Nephron progenitor cell (in vitro differentiated cells): ENCODE measurements at places on chromosomes 12 and 14.

DNA sequence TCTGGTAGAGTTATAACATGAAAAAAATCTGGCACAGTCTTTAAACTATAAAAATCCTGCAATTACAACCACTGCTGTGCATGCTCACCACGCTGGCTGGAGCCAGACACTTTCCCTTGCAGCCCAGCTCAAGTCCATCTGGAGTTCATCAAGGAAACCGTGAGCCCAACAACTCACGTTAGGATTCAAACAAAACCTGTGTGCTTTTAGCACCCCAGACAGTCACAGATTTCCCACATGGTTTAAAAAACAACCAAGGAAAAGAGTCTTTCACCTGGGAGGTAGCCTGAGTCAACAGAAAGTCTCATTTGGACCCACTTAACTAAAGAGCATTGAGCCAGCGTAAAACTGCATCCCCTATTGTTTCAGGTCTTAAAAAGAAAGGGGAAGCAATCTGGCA lies 4.7 kb downstream of the LRIG3 start:
- peak; percentile 18 for DNase-seq

GRCh38 chr12:56236091-56236490 lies 6.2 kb downstream of the SLC39A5 start:
- DNase-seq, result no peak

GRCh38 chr14:56126637-56126913 lies 8.4 kb downstream of the PELI2 start:
- DNase-seq, result no peak

DNA sequence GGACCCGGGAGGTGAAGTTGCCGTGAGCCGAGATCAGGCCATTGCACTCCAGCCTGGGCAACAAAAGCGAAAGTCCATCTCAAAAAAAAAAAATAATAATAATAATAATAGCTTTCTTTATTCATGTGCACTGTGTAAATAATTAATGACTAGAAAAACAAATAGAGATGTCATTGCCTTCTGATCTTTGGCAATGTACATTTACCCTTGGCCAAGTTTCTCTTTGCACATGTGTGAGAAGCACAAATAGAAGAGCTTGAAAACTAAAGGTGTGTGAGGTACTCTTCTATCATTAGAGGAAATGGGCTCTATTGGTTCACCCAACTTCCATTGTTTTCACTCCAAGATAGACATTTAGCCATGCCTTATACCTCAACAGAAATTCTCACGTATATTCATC lies 170.1 kb upstream of the PDZRN4 start:
- DNase-seq, result no peak

DNA sequence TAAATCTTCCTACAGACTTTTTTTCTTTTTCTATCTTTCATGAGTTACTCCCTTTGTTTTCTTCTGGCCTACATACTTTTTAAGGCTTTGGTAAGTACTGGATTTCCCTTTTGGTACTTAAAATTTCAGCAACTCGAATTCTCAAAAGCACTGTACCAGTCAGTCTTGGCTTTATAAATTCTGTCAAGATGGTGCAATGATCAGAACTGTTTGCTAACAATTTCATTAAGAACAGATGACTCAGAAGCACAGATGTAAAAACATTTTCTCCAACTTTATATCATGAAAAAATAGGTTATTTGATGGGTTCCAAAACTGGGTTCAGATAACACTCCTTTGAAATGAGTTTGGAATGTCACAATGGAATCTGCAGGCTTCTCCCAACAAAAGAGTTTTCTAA lies 1961.8 kb upstream of the FLRT2 start:
- no peak for DNase-seq

- no peak for DNase-seq
Observed at GRCh38 chr12:107374161-107374840, 281.0 kb upstream of the CRY1 start.

GRCh38 chr12:26205941-26206340 lies 10.6 kb downstream of the SSPN start:
- DNase-seq, result no peak

GRCh38 chr14:55712491-55712890 lies 132.5 kb downstream of the KTN1 start:
- no peak for DNase-seq

GRCh38 chr12:16482726-16483125 lies 123.2 kb downstream of the LMO3 start:
- no peak for DNase-seq

DNA sequence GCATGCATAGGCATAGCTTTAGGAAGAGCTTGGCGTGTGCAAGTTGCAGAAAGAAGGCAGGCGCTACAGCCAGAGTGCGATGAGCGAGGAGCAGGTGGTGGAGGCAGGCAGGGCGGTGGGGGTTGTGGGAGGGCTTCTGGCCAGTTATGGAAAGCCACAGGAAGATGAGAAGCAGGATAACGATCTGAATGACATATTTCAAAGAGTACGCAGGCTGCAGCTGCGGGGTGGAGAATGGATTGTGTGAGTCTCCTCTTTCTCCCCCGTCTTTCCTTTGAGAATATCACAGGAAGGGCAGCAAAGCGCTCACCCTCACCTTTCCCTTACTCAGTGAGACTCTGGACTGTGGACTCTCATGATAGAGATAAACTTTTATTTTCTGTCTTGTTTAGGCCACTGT lies 48.7 kb upstream of the PLXNC1 start:
- DNase-seq, result no peak

DNA sequence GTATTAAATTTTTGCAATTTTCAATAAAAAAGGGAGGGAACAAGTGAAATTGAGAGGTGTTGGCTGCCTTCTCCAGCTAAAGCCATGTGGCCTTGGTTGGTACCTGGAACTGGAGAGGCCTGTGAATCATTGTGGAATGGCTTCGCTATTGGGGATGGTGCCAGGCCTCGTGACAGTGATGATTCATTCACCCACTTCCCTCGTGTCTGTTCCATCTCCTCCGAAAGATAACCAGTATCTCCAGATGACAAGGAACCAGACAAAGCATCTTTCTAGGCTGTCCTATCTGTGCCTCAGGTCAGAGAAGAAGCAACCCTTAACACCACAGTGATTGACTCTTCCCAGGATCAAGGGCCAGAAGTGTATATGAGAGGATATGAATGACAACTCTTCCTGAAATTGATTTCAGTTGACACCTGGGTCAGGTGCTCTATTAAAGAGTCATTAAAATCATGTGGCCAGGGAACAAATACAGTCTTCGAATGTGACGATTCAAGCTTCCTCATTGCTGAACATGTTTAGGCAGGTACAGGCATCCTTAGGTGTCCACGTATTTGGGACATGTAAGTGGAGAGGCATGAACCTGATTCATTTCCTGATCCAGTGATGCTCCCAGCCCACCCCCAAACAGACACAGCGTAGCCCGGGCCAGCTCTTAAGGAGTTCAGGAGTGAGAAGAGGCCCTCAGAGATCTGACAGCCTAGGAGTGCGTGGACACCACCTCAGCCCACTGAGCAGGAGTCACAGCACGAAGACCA lies at the start of gene RNASE7:
TSS of gene RNASE7 (plus strand) at position 687 of the 758 bp plus-strand sequence. CDS start 631 bp downstream, outside the sequence.
- no peak for DNase-seq

GRCh38 chr12:107442326-107442987 lies 243.1 kb upstream of the PWP1 start:
- no peak for DNase-seq

DNA sequence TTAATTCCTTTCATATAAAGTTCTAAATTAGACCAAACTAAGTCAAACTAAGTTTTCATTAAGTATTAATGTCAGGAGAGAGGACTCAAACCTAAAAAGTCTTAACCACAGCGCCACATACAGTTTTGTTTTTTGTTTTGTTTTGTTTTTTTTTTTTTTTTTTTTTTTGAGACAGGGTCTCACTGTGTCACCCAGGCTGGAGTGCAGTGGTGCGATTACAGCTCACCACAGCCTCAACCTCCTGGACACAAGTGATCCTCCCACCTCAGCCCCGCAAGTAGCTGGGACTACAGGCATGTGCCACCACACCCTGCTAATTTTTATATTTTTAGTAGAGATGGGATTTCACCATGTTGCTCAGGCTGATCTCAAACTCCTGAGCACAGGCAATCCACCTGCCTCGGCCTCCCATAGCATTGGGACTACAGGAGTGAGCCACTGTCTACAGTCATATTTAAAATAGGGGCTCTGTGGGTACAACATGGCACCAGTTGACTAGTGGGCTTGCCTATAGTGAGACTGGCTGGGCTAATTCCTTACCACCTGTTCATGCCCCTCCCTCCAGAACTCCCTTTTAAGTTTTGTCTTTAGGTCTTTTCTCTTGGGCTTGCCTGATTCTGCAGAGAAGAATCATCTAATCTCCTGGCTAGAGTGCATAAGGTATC lies 110.2 kb downstream of the PPP2R5E start:
- DNase-seq, result no peak

- DNase-seq, result no peak
Observed at GRCh38 chr12:49365542-49365941, 1.7 kb upstream of the SPATS2 start.

GRCh38 chr14:31024010-31024480 lies 1.4 kb upstream of the AP4S1 start:
- DNase-seq, result no peak

GRCh38 chr14:95033682-95034632 lies 123.4 kb downstream of the DICER1 start:
- DNase-seq, result no peak

GRCh38 chr14:86973177-86973576 lies 1019.8 kb downstream of the GALC start:
- DNase-seq, result no peak

DNA sequence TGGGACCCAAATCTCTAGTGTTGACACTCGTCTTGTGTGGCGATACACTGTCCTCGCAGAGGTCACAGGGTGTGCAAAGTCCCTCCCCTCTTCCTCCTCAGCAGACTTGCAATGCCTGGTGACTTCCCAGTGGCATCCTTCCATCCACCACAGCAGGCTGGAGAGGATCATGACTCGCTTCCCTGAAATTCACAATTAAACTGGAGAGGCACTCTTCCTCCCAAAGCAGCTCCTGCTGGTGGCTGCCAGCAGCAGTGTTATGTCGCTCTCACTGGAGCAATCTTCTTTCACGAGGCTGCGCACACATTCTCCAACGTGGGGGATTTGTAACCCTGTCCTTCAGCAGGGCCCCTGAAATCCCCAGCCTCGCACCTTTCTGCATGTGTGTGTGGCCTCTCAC lies 145.2 kb upstream of the TMCC3 start:
- no peak for DNase-seq

- DNase-seq, result no peak
Observed at GRCh38 chr14:21018286-21018685, 6.6 kb downstream of the NDRG2 start.
